ENCODE measurements at places on chromosomes 1 and 21. TPM values are rescaled to one million over a fixed set of nuclear protein-coding genes. Genes with fewer than 3 reads are reported as not detected.

Gene DEGS1
- total RNA-seq: 28.9 TPM

DNA sequence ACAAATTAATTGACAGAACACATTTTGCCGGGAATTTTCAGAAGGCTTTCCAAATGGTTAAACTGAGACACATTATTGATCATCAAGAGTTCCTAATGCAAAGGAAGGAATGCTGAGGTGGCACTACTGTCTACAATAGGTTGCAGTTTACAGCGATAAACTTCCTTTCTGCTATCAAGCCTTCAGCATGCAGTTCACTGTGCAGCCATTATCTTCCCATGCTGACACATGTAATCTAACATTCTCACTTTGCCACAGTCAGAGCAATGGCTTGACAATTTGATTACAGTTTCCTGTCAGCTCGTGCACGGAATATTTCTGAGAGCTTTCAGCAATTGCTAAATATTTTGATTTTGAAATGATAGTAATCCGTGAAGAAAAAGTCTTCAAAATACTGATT lies 166.9 kb upstream of the PRMT6 start:
- no peak overlapping the region for H3K27ac ChIP-seq
- DNase-seq: no peak
- H3K4me1 ChIP-seq: no peaks in the 10 kb centered on the region
- no peak overlapping the region for H3K4me3 ChIP-seq
- no peaks in the 10 kb centered on the region for H3K27me3 ChIP-seq

Gene PTPRF
- total RNA-seq: 354 TPM

DNA sequence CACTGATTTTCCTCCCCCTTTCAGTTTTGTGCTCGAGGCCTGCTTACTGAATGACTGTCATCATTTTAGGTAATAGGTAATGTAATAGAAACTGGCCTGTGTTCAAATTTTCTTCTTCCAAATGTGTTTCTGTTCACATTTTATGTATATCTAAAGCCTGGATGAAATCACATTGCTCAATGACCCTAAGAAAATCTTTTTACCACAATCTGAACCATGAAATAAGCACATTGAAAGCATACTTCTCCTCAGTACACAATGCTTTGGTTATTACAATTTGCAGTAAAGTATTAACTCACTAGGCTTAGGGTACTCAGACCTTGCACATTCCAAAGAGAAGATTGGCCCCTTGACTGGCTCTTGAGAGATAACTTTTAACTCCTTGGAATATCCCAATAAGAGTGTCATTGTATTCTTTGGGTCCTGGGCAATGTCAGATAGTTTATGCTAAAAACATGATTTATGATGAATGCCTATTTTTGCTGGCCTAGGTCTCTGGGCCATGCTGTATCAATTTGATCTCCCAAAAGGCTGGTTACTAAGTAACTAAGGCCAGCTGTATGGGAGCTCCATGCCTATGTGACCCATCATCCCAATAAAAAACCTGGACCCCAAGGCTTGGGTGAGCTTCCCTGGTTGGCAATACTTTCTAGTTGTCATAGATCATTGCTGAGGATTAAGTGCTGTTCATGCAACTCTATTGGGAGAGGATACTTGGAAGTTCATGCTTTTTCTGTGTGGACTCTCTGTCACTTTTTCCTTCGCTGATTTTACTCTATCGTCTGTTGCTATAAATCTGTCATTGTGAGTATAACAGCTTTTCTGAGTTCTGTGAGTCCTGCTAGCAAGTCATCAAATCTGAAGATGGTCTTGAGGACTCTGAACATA lies 293.9 kb downstream of the GRIK1 start:
- H3K4me1 ChIP-seq: no peaks in the 10 kb centered on the region
- H3K27me3 ChIP-seq: no peaks in the 10 kb centered on the region
- H3K36me3 ChIP-seq: no peaks in the 10 kb centered on the region

Gene FMOD
- 3.9 TPM for total RNA-seq

- DNase-seq: no peak
- H3K4me1 ChIP-seq: peaks cover 24% of the 10 kb centered on the region
- H3K27ac ChIP-seq: peak overlapping the region; percentile 99
- H3K4me3 ChIP-seq: peak overlapping the region; percentile 64
Measured at GRCh38 chr1:23561813-23562100, 2.5 kb upstream of the ID3 start.

Gene RIIAD1
- not detected for total RNA-seq

Gene PLA2G2A
- not detected for total RNA-seq

DNA sequence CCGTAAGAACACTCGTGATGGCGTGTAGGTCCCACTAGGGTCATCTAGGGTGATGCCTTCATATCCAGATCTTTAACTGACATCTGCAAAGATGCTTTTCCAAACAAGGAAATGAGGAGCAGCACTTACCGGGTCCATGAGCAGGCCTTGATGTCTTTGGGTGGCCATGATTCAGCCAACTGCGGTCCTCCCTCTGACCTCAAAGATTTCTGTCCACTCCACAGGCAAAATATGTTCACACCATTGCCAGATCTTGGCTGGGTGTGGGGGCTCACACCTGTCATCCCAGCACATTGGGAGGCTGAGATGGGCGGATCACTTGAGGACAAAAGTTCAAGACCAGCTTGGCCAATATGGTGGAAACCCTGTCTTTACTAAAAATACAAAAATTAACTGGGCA lies 18.2 kb downstream of the TRPM2 start:
- H3K4me3 ChIP-seq: no peak overlapping the region
- no peaks in the 10 kb centered on the region for H3K4me1 ChIP-seq
- H3K27ac ChIP-seq: no peak overlapping the region
- peak; percentile 13 for DNase-seq

DNA sequence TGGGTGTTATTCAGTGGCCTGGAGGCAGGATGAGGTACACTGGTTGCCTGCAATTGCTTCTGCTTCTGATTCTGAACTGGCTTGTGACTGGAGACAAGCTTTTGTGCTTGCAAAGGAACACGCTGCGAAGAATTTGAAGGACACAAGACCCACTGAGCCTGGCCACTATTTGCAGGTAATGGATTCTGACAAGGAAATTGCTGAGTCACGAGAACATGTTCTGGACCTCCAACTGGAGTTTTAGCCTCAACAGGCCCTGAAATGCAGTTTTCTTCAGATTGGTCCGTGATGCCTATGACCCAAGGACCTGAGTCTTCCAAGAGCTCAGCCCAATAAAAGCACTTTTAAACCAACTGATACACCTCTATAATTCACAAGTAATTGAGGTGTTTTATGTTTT lies 4.6 kb downstream of the RAB3GAP2 start:
- H3K36me3 ChIP-seq: peaks cover 55% of the 10 kb centered on the region
- H3K27ac ChIP-seq: no peak overlapping the region
- DNase-seq: no peak
- H3K4me3 ChIP-seq: no peak overlapping the region
- H3K4me1 ChIP-seq: no peaks in the 10 kb centered on the region

DNA sequence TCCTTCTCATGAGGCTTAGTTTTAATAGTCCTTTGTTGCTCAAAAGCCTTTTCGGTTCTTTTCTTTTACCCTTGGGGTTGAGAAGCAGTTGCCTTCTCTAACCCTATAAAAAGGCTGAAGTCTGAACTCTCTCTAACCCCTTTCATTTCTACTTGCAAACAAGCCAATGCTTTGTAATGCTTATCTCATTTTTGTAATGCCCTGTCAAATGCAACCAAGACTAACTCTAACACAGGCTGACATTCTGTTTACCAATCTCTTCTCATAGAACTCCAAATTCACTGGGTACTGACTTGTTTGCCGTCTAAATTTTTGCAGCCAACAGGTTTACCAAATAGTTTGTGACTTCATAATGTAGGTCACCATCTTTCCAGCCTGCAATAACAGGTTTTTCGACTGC lies 233.9 kb upstream of the SNX7 start:
- DNase-seq: no peak
- H3K4me1 ChIP-seq: no peaks in the 10 kb centered on the region
- no peak overlapping the region for H3K4me3 ChIP-seq
- no peaks in the 10 kb centered on the region for H3K27me3 ChIP-seq
- H3K27ac ChIP-seq: no peak overlapping the region

Gene HEATR1
- total RNA-seq: 65.4 TPM

Gene TAS1R1
- 0.25 TPM for total RNA-seq

GRCh38 chr1:32464716-32465577 lies at the start of gene ZBTB8B:
ZBTB8B (plus strand) TSS chr1:32465072; CDS start chr1:32470625, 5,553 bp downstream.
- DNase-seq: peak; percentile 99
- H3K36me3 ChIP-seq: no peaks in the 10 kb centered on the region
- H3K27me3 ChIP-seq: peaks cover 9% of the 10 kb centered on the region
- H3K27ac ChIP-seq: no peak within 1 kb of the TSS

Gene MEF2D
- 12.8 TPM for total RNA-seq

Gene SRSF11
- 208 TPM for total RNA-seq

GRCh38 chr1:46672696-46673095 lies 1.0 kb downstream of the TEX38 start:
- DNase-seq: no peak
- H3K4me1 ChIP-seq: peaks cover 4% of the 10 kb centered on the region
- H3K27me3 ChIP-seq: no peaks in the 10 kb centered on the region
- no peak overlapping the region for H3K4me3 ChIP-seq
- H3K27ac ChIP-seq: no peak overlapping the region

DNA sequence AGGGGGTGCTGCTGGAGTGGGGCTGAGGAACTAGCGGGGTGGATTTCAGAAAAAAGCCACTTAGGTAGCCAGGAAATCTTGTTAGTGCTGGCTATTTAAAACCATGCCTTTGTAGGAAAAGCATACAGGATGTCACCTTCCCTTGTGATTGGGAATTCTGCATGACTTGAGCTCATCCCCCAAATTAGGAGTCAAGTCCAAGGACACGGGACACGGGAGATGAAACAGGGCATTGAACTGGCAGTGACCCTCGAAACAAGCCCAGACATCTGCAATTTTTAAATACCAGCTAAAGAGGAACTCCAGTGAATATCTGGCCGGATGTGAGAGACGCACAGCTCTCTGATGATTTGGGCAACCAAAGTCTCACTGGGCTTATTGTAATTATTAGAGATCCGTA lies 32.8 kb downstream of the C2CD2 start:
- no peak for DNase-seq
- no peaks in the 10 kb centered on the region for H3K27me3 ChIP-seq
- peaks cover 2% of the 10 kb centered on the region for H3K4me1 ChIP-seq
- no peak overlapping the region for H3K4me3 ChIP-seq
- H3K27ac ChIP-seq: no peak overlapping the region
- H3K36me3 ChIP-seq: peaks cover 4% of the 10 kb centered on the region

DNA sequence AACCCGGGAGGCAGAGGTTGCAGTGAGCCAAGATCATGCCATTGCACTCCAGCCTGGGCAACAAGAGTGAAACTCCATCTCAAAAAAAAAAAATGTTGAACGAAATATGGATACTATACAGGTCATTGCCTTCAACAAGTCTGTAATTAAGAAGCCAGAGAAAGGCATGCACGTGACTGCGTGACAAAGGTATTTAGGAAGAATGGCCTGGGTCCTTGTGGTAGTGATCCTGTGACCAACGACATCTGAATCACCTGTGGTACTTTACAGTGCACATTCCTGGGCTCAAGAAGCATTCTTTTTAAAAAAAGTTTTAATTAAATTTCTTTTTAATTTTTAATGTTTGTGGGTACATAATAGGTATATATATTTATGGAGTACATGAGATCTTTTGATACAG lies 115.0 kb downstream of the GREM2 start:
- H3K4me3 ChIP-seq: no peak overlapping the region
- H3K27me3 ChIP-seq: no peaks in the 10 kb centered on the region
- no peak for DNase-seq

DNA sequence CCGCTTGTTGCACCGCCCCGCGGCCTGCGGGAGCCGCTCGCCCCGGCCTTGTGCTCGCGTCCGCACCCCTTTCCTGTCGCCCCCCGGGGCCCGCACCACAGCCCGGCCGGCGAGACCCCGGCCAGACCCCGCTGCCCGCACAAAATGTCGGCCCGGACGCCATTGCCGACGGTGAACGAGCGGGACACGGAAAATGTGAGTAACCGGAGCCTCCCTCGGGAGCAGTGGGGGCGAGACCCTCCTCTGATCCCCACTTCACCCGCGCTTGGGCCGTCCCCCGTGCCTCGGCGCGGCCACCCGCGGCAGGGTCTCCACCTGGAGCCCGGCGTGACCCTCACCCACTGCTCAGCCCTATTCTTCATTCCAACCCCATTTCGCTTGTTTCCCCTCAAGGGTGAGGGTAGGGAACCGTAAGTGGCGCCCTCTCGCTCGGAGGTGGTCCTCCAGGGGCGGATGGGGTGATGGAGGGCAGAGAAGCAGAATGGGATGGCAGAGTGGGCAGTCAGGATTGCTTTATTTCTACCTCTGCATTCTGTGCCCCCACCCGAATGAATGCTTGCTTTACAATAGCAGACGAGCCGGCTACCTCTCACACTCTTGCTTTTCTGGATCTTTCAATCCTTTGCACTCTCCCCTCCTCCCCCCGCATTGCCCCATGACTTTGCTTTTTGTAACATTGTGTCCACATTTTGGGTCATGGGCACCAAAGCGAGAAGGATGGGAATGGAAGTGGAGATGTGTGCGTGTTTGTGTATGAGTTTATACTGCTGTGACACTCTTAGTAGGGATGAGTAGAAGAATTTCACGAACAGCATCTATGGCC lies 954 bp downstream of the MARK1 start:
- peak overlapping the region; percentile 92 for H3K4me3 ChIP-seq
- DNase-seq: peak; percentile 81
- no peaks in the 10 kb centered on the region for H3K4me1 ChIP-seq
- H3K27ac ChIP-seq: peak overlapping the region; percentile 47
- H3K36me3 ChIP-seq: no peaks in the 10 kb centered on the region
- peaks cover 10% of the 10 kb centered on the region for H3K27me3 ChIP-seq

Gene OR2T29
- total RNA-seq: not detected

Gene DNALI1
- 43.0 TPM for total RNA-seq

DNA sequence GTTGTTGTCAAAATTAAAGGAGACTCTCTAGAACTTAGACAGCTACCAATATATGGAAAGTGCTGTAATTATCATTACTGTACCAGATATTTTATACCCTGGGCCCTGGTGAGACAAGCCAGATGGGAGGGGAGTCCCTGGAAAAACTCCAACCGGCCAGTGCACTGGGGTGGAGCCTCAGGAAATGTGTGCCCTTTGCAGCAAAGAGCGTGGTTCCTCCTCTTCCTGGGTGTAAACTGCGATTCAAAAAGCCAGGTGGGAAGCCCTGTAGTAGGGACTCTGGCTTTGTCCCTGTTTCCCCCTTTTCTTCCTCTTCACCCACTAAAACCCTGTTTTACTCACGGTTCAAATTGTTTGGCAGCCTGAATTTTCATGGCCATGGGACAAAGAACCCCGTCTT lies 812.3 kb downstream of the PLA2G4A start:
- no peaks in the 10 kb centered on the region for H3K4me1 ChIP-seq
- no peaks in the 10 kb centered on the region for H3K27me3 ChIP-seq
- DNase-seq: peak; percentile 80
- H3K4me3 ChIP-seq: no peak overlapping the region
- H3K27ac ChIP-seq: no peak overlapping the region

Gene KRTAP11-1
- not detected for total RNA-seq

- no peak overlapping the region for H3K27ac ChIP-seq
- H3K36me3 ChIP-seq: no peaks in the 10 kb centered on the region
- peaks cover 22% of the 10 kb centered on the region for H3K4me1 ChIP-seq
- H3K27me3 ChIP-seq: no peaks in the 10 kb centered on the region
- no peak for DNase-seq
Measured at GRCh38 chr1:68213843-68214242, 18.5 kb downstream of the WLS start.

Gene MYOC
- total RNA-seq: not detected
